Thoracic aorta (tissue), 2 donors: ENCODE measurements at places on chromosomes 5 and 9.
A peak's percentile ranks its signal among the peaks of the same experiment; 100 is the strongest.

DNA sequence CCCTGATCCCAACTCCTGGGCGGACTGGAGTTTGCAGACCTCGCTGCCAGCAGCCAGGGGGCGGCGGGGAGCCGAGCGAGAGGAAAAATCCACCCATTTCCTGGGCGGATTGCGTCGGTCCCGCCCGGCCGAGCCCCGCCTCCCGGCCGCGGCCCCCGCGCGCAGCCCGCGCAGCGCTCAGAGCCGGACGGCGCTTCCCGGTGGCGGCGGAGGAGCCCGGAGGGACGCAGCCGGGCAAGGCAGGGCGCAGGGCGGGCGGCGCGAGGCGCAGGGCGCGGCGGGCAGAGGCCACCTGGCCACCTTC, at the start of gene OLFM1:
TSS of gene OLFM1 (plus strand) at position 180 of the 304 bp plus-strand sequence. CDS start 322 bp downstream, outside the sequence.
- peak within 1 kb of the TSS; percentile 63 for H3K4me3 ChIP-seq
- no peaks in the 10 kb centered on the region for H3K27me3 ChIP-seq
- H3K36me3 ChIP-seq: no peaks in the 10 kb centered on the region

- H3K27ac ChIP-seq: no peak overlapping the region
- H3K4me1 ChIP-seq: peaks cover 3% of the 10 kb centered on the region
- H3K4me3 ChIP-seq: no peak overlapping the region
- no peaks in the 10 kb centered on the region for H3K27me3 ChIP-seq
- peaks cover 8% of the 10 kb centered on the region for H3K36me3 ChIP-seq
These were observed 6.1 kb downstream of the ZDHHC21 start for GRCh38 chr9:14687042-14687719.

GRCh38 chr5:129656952-129657351, 90.9 kb upstream of the MINAR2 start:
- no peak for DNase-seq
- no peak overlapping the region for H3K27ac ChIP-seq
- H3K4me1 ChIP-seq: peaks cover 9% of the 10 kb centered on the region
- H3K36me3 ChIP-seq: no peaks in the 10 kb centered on the region
- H3K4me3 ChIP-seq: no peak overlapping the region
- H3K27me3 ChIP-seq: no peaks in the 10 kb centered on the region

DNA sequence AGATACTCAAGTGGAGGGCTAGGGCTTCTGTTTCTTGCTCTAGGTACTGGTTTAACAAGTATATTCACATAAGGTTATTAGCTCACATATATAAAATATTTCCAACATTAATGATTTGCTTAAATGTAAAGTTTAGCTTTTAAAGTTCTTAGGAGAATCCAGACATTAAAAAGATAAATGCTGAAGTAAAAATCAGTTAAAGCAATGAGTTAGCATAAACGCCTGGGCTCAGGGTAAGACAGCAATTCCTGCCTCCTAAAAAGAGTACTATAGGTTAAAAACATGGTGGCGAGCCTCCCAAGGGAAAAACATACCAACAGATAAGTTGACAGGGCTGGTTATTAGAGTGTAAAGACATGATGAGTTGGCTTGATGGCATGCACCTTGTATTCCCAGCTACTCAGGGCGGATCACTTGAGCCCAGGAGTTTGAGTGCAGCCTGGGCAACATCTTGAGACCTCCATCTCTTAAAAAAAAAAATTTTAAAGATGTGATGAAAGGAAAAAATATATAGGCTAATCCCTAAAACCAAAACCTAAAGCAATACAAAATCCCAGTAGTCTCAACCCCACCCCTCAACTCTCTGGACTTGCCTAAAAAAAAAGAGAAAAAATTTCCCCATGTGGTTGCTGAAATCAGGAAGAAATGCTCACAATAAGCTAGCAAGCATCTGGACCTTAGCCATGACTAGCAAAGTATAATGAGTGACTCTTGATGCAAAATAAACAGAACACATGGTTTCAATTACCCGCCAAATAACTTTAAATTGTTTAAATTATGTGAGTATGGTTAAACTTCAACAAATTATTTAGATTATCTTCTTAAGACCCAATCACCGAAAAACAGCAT, 3.6 kb downstream of the GOLPH3 start:
- peaks cover 3% of the 10 kb centered on the region for H3K36me3 ChIP-seq
- H3K4me1 ChIP-seq: peaks cover 57% of the 10 kb centered on the region
- H3K27ac ChIP-seq: peak overlapping the region; percentile 31
- no peak for DNase-seq
- H3K27me3 ChIP-seq: no peaks in the 10 kb centered on the region

- DNase-seq: no peak
- H3K27me3 ChIP-seq: no peaks in the 10 kb centered on the region
- H3K27ac ChIP-seq: peak overlapping the region; percentile 96
- H3K4me1 ChIP-seq: no peaks in the 10 kb centered on the region
These were observed 4.6 kb downstream of the VCAN start for GRCh38 chr5:83475935-83476814.

- H3K27ac ChIP-seq: peak overlapping the region; percentile 32
- no peaks in the 10 kb centered on the region for H3K27me3 ChIP-seq
- H3K36me3 ChIP-seq: peaks cover 44% of the 10 kb centered on the region
- DNase-seq: peak; percentile 9
These were observed 38.8 kb downstream of the NFX1 start for GRCh38 chr9:33329117-33329563.
